Activated T-cell treated with anti-CD3 and anti-CD28 coated beads, Interleukin-2, amount 50 U/mL, for 1 hour (primary cell): ENCODE measurements at places on chromosomes 3 and 15.

GRCh38 chr3:188217726-188218125, 63.8 kb downstream of the LPP start:
- no peak for DNase-seq

DNA sequence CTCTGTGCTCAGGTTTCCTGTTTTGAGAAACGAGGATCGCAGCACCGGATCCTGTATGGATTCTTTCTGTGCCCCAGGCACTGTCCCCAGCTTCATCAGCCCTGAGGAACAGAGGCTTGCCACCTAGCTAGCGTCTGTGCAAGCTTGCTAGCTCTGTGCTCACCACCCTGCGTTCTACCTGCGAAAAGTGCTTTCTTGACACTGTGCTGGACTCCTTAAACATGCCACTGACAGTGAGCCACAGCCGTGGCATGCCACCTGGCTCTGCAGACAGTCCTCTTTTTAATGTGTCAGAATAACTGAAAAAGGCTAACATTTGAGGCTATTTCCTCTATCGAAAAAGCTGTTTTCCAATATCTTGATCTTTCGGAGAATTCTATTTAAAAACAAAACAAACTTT, 1.4 kb downstream of the PGPEP1L start:
- DNase-seq = no peak

GRCh38 chr15:40487816-40488682, 17.3 kb downstream of the CHST14 start:
- no peak for DNase-seq

DNA sequence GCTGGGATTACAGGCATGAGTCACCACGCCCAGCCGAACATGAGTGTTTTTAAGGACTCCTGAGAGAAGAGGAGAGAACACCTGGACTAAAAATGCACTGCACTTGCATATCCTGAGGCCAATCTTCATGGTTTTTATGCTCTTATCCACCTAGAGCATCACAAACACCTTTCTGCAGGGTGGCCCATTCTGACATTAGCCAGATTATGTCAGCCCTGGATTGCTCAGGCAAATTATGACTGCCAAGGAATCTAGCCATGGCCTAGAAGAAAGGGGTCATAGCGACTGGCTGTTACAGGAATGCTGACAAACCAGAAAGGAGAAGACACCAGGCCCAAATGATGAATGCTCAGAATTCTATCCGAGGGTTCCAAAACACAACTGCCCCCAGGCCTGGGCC, 40.9 kb upstream of the HERC1 start:
- no peak for DNase-seq
